ENCODE measurements at places on chromosomes 12 and 14.
A peak's percentile ranks its signal among the peaks of the same experiment; 100 is the strongest.

DNA sequence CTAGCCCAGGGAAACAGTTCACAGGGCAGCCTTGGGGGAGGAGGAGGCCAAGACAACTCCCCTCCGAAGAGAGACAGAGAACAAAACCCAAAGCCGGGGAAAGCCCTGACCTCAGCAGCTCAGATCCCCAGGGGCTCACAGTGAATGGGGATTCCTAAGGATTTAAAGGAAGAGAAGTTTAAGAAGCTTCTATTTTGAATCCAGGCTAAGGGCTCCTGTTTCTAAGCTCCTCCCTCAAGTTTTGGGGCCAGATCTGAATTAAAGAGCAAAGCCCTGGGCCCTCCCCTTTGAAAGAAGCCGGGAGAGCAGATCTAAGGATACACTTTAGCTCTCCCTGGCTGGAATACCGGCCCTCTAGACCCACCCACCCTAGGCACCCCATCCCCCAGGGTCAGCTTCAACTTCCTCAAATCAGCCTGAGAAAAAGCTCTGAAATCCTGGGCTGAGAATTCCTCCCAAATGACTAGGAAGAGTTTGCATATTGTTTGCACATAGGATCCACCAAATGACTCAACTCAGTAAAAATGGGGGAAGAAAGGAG is 3.9 kb downstream of the KDM2B start:
- no peak for DNase-seq

GRCh38 chr12:132049876-132050275 is 94.2 kb downstream of the DDX51 start:
- DNase-seq = no peak

DNA sequence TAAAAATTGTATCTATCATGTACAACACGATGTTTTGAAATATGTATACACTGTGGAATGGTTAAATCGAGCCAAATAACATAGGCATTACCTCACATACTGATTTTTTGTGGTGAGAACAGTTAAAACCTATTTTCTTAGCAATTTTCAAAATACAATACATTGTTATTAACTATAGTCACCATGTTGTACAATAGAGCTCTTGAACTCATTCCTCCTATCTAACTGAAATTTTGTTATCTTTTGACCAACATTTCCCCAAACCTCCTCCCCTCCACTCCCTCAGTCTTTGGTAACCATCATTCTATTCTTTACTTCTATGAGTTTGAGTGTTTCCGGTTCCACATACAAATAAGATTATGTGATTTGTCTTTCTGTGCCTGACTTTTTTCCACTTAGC is 6.8 kb upstream of the SLC38A2 start:
- no peak for DNase-seq

- DNase-seq = peak; percentile 19
These were observed 9.5 kb downstream of the PHETA1 start for GRCh38 chr12:111359231-111359913.

DNA sequence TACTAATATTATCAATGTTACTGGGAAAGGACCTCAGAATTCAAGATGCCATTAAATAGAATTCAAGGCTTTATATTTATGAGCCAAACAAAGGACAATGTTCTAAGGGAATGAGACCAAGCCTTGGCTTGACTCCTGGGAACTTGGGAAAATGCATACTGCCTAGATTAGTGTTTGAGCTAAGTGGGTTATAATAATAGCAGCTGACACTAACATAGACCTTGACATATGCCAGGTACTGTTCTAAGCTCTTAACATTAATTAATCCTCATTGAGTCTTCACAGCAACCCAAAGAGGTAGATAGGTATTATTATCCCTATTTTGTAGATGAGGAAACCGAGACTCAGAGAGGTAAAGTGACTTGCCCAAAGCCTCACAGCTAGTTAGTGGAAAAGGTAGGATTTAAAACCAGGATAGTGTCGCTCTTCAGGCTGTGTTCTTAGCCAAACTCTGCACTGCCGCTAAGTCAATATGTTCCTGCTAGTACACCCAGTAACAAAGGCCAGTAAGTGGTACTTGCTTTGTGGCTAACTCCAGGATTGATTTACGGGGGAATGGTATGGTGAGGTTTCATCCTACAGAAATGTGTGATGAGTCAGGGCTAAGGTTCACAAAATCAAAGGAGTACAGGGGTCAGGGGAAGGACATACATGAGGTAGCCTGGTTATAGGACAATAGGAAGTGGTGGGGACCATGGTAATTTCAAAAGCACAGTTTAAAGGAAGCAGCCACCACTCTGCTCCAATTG is 35.8 kb upstream of the PRKAB1 start:
- no peak for DNase-seq

DNA sequence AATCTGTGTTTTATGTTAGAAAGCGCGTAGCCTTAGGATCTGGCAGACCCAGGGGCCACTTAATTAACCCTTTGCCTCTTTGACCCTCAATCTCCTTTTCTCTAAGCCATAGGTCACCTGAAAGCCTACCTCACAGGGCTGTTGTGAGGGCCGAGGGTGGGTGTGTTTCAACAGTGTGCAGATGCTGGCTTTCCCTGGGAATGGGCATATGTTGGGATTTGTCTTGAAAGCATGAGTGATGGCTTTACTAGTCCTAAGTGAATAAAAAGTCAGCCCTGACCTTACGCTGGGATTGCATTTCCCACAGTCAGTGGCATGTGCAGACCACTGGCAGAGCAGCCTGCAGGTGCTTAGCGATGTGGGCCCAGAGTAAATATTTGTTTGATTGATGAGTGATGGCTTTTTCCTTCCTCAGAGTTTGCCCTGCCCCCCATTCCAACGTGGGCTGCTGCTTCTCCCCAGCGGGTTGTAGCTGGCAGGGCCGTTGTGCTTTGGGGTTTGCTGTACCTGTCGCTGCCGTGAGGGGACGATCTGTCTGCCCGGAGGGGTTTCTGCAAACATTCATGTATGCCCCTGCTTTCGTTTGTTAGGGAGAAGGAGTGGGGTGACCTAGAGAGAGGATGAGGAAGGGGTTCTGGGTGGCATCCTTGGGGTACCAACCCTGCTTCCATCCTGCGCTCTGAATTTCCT is 31.5 kb downstream of the MEG3 start:
- DNase-seq = no peak

GRCh38 chr12:31020385-31021166 is 53.1 kb upstream of the DDX11 start:
- no peak for DNase-seq

- DNase-seq = no peak
These were observed 148.9 kb downstream of the CHST11 start for GRCh38 chr12:104605685-104606084.

Data from activated CD8-positive, alpha-beta memory T cell treated with anti-CD3 and anti-CD28 coated beads for 4 hours (primary cell).